ENCODE measurements at places on chromosomes 6 and 20. TPM values are rescaled to one million over a fixed set of nuclear protein-coding genes. Genes with fewer than 3 reads are reported as not detected.
A peak's percentile ranks its signal among the peaks of the same experiment; 100 is the strongest.

DNA sequence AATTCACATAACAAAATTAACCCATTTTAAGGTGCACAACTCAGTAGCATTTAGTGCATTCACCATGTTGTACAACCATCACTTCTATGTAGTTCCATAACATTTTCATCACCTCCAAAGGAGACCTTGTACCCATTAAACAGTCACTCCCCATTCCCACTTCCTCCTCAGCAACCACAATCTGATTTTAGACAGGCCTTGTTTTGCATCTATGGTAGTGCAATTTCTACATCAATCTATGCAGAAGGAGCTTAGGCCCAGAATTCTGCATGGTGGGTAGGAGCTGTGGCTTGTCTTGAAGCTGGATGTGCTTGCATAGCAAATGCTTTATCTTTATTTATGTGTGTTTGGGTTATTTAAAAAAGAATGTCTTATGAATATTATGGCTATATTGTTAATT, 13.5 kb upstream of the HLA-DQA1 start:
- no peaks in the 10 kb centered on the region for H3K4me1 ChIP-seq
- no peak overlapping the region for H3K27ac ChIP-seq
- DNase-seq = no peak
- H3K4me3 ChIP-seq = no peak overlapping the region
- no peaks in the 10 kb centered on the region for H3K27me3 ChIP-seq
- H3K36me3 ChIP-seq = no peaks in the 10 kb centered on the region

DNA sequence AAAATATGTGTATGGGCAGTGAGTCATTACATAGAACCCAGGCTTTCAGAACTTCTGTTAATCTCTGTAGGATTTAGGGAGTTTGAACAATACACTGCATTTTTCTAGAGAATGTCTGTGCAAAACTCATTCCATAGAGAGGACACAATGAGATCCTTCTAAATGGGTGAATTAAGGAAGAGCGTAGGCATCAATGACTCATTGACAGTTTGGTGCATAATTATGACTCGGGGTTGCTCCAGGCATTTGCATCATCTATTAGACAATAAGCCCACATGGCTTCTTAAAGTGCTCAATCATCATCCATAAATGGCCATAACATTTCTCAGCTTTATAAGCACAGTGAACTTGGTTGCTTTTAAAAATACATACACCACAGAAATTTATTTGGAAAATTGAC, 625.5 kb downstream of the CDH26 start:
- H3K36me3 ChIP-seq = no peaks in the 10 kb centered on the region
- no peak overlapping the region for H3K27ac ChIP-seq
- H3K4me3 ChIP-seq = no peak overlapping the region

GRCh38 chr20:51535674-51536073, 6.8 kb downstream of the NFATC2 start:
- no peaks in the 10 kb centered on the region for H3K36me3 ChIP-seq
- no peak overlapping the region for H3K4me3 ChIP-seq
- no peaks in the 10 kb centered on the region for H3K27me3 ChIP-seq
- no peak for DNase-seq
- H3K4me1 ChIP-seq = peaks cover 27% of the 10 kb centered on the region

- no peaks in the 10 kb centered on the region for H3K27me3 ChIP-seq
- H3K36me3 ChIP-seq = no peaks in the 10 kb centered on the region
- no peaks in the 10 kb centered on the region for H3K4me1 ChIP-seq
- H3K27ac ChIP-seq = no peak overlapping the region
Measured at GRCh38 chr6:21609881-21610329, 16.4 kb downstream of the SOX4 start.

GRCh38 chr6:148743476-148743875, 3.4 kb upstream of the UST start:
- no peak overlapping the region for H3K27ac ChIP-seq
- H3K36me3 ChIP-seq = no peaks in the 10 kb centered on the region
- no peak overlapping the region for H3K4me3 ChIP-seq
- no peak for DNase-seq
- H3K4me1 ChIP-seq = peaks cover 10% of the 10 kb centered on the region

DNA sequence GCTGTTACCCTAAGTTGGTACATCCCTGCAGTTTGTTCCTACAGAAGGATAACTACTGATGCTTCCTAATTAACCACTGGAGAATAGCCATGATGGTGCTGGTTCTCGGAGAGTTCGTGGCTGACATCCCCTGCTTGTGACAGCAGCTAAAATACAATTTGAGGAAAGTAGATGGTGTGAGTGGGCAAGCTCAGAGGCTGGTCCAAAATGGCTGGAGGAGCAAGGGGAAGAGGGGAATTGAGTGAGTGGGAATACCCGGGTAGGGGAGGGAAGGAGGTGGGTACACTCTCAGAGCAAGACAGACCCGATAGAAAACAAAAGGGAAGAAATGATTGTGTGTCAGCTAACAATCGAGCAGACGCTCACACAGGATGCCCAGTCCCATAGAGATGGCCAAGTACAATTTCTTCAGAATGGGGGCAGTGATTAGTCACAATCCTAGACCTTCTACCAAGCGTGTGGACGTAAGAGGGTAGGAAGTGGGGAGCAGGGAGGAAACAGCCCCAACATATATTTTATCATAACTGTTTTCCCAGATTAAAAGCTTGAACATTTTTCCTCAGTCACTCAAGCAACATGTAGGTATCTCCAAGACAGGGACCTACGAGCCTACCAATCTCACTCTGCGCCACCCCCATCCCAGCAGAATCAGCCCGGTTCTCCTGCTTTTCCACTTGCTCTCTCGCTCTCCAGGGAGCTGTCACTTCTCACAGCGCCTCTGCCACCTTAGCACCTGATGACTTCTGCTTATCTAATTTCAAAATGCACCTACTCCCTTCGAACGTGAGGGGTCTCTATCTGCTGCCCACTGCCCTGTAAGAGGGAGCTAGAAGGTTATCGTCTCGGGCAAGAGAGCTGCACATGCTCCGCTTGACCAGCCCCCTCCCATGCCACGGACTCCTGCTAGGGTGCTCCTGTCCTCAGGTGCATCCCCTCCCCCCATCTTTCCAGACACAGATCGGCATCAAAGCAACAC, 26.2 kb downstream of the RIPOR2 start:
- peaks cover 61% of the 10 kb centered on the region for H3K4me1 ChIP-seq
- no peaks in the 10 kb centered on the region for H3K27me3 ChIP-seq
- H3K4me3 ChIP-seq = peak overlapping the region; percentile 69
- H3K36me3 ChIP-seq = no peaks in the 10 kb centered on the region
- DNase-seq = no peak
- peak overlapping the region; percentile 91 for H3K27ac ChIP-seq

DNA sequence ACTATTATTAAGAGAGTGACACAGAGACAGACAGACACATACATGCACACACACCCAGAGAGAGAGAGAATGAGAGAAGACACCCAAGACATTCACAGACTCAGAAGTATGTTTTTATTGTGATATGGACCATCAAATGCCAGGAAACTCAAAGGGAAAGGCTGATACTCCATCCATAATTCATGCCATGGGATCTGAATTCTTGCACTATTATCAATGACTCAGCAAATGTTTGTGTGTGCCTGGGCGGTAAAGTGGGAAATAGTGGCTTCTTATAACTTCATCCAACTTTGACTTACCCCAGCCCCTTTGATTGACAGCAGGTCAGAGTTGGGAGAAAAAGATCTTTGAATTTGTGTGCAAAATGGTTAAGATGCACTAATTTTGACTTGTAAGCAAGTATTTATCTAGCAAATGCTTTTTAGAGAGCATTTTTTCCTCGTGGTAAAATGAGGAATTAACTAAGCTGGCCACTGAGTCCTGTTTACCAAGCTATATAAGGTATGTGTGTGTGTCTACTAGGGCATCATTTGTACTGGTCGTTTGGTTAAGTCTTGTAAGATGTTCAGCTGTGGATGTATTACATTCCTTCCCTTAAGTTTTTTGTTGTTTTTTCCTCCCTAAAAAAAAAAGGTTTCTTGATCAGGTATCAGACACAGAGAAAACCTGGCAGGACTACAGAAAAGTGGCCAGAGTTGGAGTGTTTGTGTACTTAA, 3.0 kb upstream of the CCN2 start:
- H3K36me3 ChIP-seq = no peaks in the 10 kb centered on the region
- no peak for DNase-seq
- H3K4me3 ChIP-seq = no peak overlapping the region
- peaks cover 17% of the 10 kb centered on the region for H3K4me1 ChIP-seq

DNA sequence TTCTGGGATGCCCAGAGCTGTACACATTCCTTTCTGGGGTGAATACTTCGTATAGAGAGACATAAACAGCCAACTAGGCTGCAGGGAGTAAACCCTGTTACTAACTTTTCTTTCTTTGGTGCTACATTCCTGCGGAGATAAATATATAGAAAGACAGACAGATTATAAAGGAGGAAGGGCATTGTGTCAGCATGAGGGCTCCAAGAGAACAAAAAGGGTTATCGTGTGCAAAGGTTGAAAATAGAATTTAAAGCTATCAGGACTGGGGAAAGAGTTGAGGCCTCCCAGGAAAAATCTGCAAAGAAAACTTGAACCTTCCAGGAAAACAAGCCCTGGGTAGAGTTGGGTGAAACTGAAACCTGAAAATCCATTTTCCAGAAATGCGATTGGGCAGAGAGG, 68.0 kb downstream of the TMEM170B start:
- no peaks in the 10 kb centered on the region for H3K36me3 ChIP-seq
- H3K4me1 ChIP-seq = no peaks in the 10 kb centered on the region
- H3K27ac ChIP-seq = no peak overlapping the region
- no peak for DNase-seq
- no peak overlapping the region for H3K4me3 ChIP-seq

The SOBP gene
- 13.3 TPM for total RNA-seq

The PNLDC1 gene
- not detected for total RNA-seq

All from vagina (tissue), 2 donors.